ENCODE measurements at places on chromosomes 11 and 22.

- peak; percentile 92 for DNase-seq
Observed at GRCh38 chr22:44151676-44152075, 29.0 kb upstream of the PARVG start.

GRCh38 chr11:117643606-117644300 is 153.3 kb downstream of the DSCAML1 start:
- DNase-seq, result no peak

DNA sequence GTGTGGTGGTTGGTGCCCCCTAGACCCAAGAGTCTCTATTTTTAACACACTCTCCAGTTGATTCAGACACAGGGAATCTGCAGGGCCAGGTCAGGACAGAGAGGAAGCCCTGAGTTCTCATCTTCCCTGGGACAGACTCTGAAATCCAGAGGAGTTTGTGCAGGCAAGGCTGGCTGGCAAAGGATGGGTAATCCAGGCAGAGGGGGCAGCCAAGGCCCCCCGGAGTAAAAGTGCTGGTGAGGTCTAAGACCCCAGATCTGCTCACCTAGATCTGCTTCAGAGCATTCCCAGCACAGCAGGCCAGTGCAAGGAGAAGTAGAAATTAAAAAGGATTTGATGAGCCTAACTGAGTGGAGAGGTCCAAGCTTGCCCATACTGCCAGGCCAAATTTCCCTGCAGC is 40.6 kb upstream of the MN1 start:
- no peak for DNase-seq

DNA sequence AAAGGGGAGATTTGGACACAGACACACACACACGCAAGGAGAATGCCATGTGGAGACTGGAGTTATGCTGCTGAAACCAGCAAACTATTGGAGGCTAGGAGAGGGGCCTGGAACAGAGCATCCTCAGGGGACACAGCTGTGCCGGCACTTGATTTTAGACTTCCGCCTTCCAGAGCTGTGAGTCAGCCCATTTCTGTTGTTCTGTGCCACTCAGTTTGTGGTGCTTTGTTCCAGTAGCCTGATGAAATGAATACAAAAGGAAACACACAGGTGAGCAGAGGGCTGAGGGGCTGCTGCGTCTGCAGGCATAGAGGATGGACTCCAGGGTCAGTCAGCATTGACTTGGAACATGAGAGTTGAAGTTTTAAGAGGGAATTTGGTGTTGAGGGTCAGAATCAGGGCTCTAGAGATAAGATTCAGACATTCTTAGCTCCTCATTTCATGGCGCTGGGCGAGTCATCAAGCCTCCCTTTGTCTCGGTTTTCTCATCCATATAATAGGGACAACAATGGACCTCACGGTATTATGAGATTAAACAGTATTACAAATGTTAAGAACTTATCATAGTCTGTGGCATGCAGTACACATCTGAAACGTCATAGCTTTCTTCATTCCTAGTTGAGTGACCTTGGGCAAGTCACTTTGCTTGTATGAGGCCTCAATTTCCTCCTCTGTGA is 191.0 kb downstream of the MIAT start:
- peak; percentile 52 for DNase-seq

GRCh38 chr11:65817835-65818680 is 15.7 kb upstream of the SNX32 start:
- peak; percentile 98 for DNase-seq

DNA sequence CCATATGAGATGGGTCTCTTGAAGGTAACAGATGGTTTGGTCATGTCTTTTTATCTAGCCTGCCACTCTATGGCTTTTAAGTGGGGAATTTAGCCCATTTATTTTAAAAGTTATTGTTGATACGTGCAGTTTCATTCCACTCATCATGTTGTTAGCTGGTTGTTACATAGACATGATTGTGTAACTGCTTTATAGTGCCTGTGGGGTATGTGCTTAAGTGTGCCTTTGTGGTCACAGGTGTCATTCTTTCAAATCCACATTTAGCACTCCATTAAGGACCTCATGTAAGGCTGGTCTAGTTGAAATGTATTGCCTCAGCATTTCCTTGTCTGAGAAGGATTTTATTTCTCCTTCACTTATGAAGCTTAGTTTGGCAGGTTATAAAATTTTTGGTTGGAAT is 263.8 kb upstream of the LUZP2 start:
- no peak for DNase-seq

DNA sequence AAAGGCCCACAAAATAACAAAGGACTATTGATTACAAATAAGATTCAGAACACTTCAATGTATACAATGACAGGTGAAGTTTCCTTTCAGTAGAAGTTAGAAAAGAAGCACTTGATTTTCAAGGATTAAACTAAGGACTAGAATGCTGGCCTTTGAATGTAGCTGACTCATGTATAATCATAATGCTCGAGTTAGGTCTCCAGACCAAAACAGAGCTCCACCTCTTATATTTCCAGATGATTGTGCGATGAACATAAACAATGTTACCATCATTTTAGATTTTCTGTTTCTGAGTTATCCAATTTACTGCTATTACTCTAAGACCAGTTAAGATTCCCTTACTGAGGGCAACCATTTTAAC is 40.4 kb upstream of the RAPSN start:
- no peak for DNase-seq

DNA sequence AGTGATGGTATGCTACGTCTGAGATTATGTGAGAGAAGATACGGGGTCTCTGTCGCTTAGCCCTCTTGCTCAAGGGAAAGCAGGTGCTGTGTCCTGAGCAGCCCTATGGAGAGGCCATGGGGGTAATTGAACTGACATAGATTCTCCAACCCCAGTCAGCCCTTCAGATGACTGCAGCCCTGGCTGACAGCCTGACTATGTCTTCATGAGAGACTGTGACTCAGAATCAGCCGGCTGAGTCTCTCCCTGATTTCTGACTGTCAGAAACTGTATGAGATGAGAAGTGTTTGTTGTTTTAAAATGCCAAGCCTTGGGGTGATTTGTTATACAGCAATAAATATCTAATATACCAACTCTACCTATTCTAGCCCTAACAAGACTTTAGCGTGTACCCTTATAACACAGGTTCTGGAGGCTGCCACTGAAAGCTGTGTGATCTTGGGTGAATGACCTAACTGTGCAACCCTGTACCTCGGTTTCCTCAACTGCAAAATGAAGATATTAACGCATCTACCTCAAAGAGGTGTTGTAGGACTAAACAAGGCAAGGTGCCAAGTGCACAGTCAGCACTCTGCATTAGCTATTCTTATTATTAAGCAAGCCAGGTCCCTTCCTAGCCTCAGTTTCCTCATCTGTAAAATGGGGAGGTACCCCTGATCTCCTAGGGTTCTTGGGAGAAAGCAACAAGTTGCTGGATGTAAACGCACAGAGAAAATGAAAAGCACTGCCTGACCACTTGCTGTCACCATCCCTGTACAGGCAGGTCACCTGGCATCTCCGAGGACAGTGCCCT is 24.9 kb downstream of the SLC43A1 start:
- DNase-seq, result no peak

Measured in AG20443 (cell line).